Bronchus fibroblast of lung (primary cell): ENCODE measurements at places on chromosomes 12 and 14. TPM values are rescaled to one million over a fixed set of nuclear protein-coding genes. Genes with fewer than 3 reads are reported as not detected.

KDM2B gene
- 34.1 and 39.4 TPM in 2 replicates for total RNA-seq

RPS26 gene
- 2,167 and 2,638 TPM in 2 replicates for total RNA-seq

KCNA5 gene
- not detected in 2 replicates for total RNA-seq

COX14 gene
- 36.7 and 40.3 TPM in 2 replicates for total RNA-seq

LRP1-AS gene
- total RNA-seq = not detected in 2 replicates

ATF1 gene
- total RNA-seq = 12.2 and 16.3 TPM in 2 replicates

SCYL2 gene
- total RNA-seq = 14.7 and 20.7 TPM in 2 replicates

TMEM263 gene
- total RNA-seq = 60.5 and 79.2 TPM in 2 replicates

FAR2 gene
- 6.7 and 7.1 TPM in 2 replicates for total RNA-seq

TMEM229B gene
- not detected in 2 replicates for total RNA-seq

OR4K1 gene
- total RNA-seq = not detected in 2 replicates

MNAT1 gene
- total RNA-seq = 31.9 and 38.9 TPM in 2 replicates

HAL gene
- under 0.01 TPM in 2 replicates for total RNA-seq

NGB gene
- total RNA-seq = not detected in 2 replicates

PLEKHG7 gene
- total RNA-seq = not detected in 2 replicates

TMPRSS12 gene
- total RNA-seq = not detected in 2 replicates

DIO2 gene
- 0.34 and 0.45 TPM in 2 replicates for total RNA-seq

ELK3 gene
- 21.0 and 24.7 TPM in 2 replicates for total RNA-seq

SOX5 gene
- 2.4 and 3.0 TPM in 2 replicates for total RNA-seq

DCN gene
- 473 and 502 TPM in 2 replicates for total RNA-seq

RASSF8 gene
- 10.1 and 12.9 TPM in 2 replicates for total RNA-seq

TAS2R7 gene
- not detected in 2 replicates for total RNA-seq

ITGB7 gene
- under 0.01 TPM in 2 replicates for total RNA-seq

TMED10 gene
- total RNA-seq = 138 and 140 TPM in 2 replicates

DIO3 gene
- total RNA-seq = not detected in 2 replicates

NTS gene
- total RNA-seq = not detected in 2 replicates

TMED8 gene
- total RNA-seq = 3.9 and 5.0 TPM in 2 replicates

ACADS gene
- total RNA-seq = 12.4 and 13.8 TPM in 2 replicates

PMCH gene
- not detected in 2 replicates for total RNA-seq

FOXG1 gene
- under 0.01 and 0.15 TPM in 2 replicates for total RNA-seq

CLEC7A gene
- total RNA-seq = not detected in 2 replicates
